ENCODE measurements at places on chromosomes 3 and 15.
A peak's percentile ranks its signal among the peaks of the same experiment; 100 is the strongest.

- peak; percentile 24 for DNase-seq
Observed at GRCh38 chr15:42273900-42274701, 868 bp upstream of the TMEM87A start.

DNA sequence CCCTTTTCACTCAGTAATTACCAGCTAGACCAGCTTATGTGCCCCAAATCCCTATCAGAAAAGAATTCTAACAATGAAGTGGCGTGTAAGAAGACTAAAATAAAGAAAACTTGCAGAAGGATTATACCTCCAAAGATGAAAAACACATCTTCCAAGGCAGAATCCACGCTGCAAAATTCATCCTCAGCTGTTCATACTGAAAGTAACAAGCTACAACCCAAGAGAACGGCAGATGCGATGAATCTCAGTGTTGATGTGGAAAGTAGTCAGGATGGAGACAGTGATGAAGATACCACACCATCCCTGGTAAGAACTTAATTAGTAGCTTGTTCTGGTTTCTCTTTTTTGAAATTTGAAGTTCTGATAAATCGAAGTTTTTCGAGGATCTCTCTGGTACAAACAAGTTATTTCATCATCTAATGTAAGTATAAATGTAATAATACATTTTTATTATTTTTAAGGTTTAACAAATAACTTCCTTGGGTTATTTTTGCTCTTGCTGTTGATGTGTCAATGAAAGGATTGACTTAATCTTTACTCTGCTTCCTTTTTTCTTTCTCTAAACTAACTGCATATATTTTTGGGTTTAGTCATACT is 1.4 kb downstream of the WDR76 start:
- DNase-seq: no peak

DNA sequence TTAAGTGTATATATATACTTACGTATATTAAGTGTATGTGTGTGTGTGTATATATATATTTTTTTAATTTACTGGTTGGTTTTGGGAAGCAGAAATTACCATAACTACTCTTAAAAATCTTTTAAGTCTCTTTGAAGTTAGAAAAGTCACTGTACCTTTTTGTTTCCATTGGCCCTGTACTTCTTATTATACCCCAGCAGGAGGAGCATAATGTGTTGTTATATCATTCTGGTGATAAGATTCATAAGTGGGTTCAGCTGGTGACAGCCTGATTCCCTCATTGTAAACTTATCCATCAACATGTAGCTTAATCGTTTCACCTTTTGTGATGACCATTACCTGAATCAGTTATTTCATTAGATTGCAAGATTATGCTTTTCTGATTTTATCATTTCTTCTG is 30.8 kb downstream of the MLH1 start:
- no peak for DNase-seq

GRCh38 chr15:85854345-85855097 is 59.8 kb upstream of the KLHL25 start:
- peak; percentile 46 for DNase-seq

- DNase-seq: no peak
Observed at GRCh38 chr15:60589728-60590127, 110.8 kb upstream of the ICE2 start.

DNA sequence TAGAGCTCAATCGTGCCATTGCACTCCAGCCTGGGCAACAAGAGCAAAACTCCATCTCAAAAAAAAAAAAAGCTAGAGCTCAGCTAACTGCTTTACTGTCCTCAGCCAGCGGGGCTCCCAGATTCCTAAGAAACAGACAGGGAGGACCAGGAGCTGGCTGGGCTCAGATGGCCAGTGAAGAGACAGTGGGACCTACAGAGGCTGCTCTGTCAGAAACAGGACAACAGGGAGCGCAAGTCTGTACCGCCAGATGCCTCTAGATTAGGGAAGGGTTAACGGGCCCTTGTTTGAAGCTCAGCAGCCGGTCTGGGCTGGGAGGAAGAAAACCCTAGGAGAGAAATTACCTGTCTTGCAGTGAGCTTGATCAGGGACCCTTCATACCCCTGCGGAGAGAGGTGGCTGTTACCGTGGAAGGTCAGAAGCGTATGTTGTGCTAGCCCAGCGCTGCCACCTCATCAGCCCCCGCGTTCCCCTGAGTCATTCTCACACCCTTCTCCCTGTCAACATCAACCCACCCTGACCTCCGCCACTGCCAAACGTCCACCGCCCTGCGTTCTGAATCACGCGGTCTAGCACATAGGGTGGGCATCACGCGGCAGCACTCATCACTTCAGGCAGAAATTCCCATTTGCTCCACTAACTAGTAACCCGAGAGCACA is 25.3 kb downstream of the RBPMS2 start:
- peak; percentile 66 for DNase-seq

DNA sequence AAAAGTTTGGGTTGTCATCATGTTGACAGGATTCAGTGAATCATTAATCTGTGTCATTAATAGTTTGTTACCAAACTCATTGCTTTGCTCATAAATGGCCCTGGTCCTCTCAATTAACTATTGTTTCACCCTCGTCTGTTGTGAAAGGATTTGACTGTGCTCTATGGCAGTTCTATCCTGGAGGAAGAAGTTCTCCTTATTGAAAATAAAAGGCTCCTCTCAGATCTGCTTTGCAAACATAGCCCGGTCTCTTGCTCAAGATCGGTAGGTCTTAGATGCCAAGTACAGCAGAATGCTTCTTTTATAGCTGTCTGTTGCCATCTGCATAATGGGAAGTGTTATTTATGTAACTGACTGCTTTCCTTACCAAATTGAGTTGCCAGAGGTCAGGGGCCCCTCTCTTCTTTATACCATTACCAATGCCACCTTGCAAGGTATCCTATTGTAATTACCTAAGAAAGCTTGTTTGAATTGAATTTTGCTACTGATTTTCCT is 146.5 kb downstream of the EBLN2 start:
- DNase-seq: no peak

DNA sequence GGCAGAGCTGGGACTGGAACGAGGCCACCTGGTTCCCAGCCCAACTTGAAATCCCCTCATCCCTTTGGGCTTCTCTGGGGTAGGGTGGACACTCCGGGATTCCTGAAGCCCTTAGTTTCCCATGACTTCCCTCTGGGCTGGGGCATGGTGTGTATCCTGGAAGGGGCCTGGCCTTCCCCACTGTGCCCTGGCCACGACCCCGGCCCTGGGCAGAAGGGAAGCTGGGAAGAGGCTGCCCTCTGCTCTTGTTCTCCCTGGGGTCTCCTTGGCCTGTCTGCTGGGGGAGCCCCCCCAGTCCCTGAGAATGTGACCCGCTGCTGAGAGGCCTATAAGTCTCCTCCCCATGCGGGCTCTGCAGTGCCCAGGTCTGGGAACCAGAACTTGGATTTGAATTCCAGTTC is 104.9 kb downstream of the LINGO1 start:
- peak; percentile 9 for DNase-seq

DNA sequence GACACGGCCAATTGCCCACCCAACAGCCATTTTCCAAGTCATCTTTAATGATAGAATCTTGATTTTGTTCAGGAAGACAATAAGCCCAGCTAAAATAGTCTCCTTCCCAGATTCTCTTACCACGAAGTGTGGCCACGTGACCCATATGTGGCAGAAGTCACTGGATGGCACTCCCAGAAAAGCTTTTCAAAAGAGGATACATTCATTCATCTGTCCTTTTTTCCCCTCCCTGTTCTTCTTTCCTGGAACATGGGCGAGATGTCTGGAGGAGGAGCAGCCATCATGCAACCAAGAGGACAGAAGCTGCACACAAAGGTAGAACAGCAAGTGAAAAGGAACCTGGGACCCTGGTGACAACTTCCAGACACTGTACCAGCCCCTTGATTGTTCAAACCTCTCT is 174.7 kb downstream of the UACA start:
- DNase-seq: no peak

DNA sequence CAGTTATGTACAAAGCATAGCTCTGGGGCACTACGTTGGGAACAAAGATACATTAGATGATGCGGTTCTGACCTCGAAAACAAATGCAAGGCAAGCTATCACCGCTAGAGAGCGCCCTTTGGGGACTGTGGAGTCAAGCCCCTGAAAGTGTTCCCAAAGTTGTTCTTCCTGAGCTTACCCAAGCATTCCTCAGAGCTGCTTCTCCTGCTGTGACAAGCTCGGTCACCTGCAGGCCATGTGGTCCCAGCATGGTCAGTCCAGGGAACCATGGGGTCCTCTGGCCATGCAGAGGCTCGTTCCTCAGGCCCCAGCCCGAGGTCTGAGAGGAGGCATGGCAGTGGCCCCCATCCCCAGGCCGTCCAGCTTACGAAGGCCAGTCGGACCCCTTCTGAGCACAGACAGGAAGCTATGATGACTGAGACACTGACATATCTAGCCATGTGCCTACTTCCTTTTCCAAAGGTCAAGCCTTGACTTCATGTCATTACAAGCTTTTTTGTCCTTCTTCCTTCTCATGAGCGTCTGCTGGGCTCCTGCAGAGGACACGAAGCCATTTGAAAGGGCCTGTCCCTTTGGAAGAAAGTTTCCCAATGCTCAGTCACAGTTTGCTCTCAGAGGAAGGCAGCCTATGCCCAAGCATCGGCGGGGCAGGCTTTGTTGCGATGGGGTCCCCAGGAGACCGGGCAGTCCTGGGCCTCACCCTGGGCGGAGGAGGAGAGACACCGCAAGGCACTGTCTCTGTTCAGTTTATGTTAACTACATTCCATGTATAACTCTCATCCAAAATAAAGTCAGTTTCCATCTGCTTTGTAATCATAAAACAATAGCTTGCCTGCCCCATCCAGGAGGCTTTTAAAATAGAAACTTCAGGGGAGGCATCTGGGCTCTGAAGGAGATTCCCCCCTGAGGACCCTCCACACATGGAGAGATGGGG is 79.3 kb downstream of the ATP10A start:
- peak; percentile 86 for DNase-seq

DNA sequence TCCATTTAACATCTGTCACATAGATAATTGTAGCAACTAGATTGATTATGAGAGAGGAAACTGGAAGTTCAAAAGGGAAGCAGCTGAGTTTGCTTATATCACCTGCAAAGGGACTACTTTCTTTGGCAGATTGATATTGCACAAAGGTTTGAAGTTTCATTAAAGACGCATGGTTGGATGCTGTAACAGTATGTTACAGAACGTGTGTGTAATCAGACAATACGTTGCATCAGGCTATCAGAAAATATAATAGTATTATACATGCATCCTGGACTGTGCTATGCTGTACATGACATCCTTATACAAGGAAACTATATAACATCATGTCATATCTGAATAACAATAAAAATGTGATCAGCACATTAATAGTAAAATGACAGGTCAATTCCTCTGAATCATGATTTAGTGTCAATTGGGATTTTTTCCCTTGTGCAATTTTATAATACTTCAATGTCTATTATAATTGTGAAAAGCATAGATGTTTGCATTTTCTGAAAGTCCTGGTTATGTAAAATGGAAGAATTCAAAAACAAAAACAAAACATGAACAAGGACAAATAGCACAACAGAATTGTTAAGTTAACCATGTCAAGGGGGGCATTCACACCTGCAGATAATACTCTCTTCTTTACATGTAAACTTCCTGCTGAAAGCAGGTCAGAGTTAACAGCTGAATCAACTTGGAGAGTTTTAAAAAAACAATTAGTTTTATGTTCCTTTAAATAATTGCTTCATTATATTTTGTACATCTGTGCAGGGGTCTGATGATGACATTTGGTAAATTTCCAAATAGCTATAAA is 283.2 kb upstream of the KCNH8 start:
- no peak for DNase-seq

GRCh38 chr3:53834429-53835095 is 11.7 kb downstream of the CHDH start:
- DNase-seq: no peak

DNA sequence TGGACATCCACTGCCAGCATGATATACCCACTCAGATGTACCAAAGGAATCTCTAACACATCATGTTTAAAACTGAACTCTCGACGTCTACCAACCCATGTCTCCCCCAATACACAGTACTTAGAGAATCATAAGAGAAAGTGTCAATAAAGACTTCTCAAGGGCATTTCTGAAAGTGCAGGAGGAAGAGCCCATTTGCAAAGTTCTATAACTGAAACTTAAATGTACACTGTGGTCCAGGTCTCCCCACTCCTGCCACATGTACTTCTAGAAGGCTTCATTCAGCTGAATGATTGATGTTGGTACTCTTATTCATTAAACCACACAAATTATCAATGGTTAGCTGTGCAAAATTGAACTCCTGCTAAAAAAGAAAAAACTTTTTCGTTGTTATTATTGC is 31.8 kb downstream of the HERC1 start:
- no peak for DNase-seq

DNA sequence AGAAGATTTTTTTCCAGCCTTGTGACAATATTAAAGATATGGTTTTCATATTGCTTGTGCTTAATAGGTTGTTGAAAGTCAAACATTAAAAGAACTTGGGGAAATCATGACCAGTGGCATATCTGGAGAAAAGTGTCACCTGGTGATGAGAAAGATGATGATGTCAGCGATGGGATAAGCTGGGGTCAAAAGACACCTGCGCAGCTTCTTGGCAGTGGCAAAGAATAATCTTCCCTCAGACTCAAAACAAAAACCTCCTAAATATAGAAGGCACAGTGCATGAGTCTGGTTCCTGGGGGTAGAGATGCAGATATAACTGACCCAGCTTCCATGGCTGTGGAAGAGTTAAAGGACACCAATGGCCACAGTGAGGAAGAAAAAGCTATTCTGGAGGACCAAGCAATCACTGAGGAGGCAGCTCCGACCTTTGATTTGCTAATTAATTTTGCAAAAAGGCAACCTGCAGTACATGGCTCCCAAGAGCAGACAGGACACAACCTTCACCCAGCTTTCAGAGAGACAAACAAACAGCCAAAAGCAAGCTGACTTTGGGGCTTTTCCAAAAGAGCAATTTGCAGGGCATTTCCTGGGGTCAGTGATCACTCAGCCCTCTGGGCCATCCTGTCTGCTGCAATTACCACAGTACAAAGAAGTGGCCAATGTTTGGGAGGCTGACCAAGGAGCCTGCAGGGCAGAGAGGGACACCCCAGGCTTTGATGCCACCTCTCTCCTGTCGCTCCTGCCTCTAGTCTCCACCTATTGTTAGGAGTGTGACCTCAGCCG is 17.6 kb upstream of the SEMA5B start:
- no peak for DNase-seq

GRCh38 chr3:20352546-20353179 is 166.7 kb upstream of the SGO1 start:
- no peak for DNase-seq

GRCh38 chr15:66149871-66150270 is 103.7 kb downstream of the MEGF11 start:
- DNase-seq: no peak

DNA sequence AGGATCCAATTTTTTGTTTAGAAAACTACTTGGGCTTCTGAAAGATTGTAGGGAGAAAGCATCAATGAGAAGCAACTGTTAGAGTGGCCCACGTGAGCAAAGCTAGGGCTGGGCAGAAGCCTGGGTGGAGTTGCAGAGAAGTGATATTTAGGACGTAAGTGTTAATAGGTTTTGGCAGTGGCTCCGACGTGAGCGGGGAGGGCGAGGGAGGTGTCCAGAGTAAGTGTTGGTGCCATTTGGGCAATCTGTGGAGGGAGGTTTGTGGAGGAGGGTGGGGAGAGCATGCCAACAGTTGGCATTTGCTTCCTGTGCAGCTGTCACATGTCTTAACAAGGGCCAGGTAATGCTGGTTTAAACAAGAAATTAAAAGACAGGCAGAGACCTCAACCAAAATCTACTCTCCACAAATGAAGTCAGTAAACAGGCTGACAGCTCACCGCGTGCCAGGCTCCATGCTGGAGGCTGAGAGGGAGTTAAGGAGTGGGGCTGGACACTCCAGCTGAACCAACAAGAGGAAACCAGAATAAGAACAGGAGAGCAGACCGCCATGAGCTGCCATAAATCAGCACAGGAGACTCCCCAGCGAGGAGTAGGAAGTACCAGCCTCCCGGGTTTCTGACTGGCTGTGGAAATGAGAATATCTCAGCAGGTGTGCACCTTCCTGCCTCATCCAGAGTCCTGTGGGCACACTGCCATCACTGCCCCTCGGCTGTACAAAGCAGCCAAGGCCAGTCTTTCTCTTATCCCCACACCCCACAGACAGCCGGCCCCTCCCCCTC is 232.6 kb downstream of the ABHD5 start:
- no peak for DNase-seq

Measured in WTC11 (cell line).